ENCODE measurements at places on chromosomes 11 and 22. TPM values are rescaled to one million over a fixed set of nuclear protein-coding genes. Genes with fewer than 3 reads are reported as not detected.

Gene DRD4
- total RNA-seq: 1.3 TPM

Gene FOLR1
- total RNA-seq: 20.3 TPM

Gene IRAG1
- 11.2 TPM for total RNA-seq

Gene SLC7A4
- total RNA-seq: 1.3 TPM

Gene SPINDOC
- 9.4 TPM for total RNA-seq

Gene CYP2R1
- 16.1 TPM for total RNA-seq

All from metanephros (tissue), 2 donors.